ENCODE measurements at places on chromosomes 6 and 20.

DNA sequence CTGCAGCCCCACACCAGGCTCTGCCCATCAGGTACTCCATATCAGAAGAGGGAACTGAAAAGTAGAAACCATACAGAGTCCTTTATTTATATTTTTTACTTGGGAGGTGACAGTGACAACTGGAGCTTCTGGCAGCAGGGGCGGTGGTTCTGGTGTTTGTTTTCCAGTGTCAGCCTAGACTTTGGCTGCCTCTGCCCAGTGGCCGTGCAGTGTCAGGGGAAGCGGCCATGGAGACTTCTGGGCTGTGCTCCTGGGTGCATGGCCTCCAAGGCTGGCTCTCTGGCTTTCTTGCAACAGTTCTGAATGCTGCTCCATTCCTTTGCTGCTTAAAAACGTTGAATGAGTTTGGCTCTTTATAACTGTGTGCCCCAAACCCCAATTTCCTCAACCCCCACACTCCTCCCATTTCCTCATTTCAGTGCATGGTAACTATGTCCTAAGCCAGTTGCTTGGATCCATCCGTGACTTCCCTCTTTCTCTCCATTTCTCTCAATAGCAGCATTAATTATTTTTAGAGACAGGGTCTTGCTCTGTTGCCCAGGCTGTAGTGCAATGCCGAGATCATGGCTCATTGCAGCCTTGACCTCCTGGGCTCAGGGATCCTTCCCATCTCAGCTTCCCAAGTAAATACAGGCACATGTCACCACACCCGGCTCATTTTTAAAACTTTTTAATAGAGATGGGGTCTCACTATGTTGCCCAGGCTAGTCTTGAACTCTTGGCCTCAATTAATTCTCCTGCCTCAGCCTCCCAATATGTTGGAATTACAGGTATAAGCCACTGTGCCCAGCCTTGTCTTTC is 141.1 kb upstream of the SGK1 start:
- DNase-seq, result no peak

DNA sequence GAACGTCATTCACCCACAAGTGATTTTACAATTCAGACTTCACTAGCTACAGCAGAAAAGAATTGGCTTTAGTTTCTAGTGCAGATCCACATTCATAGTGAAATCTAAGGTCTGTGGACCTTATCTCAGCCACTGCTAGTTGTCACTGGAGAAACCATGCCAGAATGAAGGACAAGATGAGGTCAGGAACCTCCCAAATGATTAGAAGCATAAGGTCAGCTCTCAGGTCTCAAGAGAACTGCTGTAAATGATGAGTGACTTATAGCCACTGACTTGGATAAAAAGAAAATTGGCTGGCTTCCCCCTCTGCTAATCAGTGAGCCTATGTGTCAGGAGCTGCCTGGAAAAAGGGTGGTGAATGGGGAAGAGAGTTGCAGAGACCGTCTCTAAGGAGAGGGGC is 265.3 kb upstream of the BMP2 start:
- DNase-seq, result no peak

- no peak for DNase-seq
Measured at GRCh38 chr20:57770852-57771720, 61.3 kb upstream of the PMEPA1 start.

DNA sequence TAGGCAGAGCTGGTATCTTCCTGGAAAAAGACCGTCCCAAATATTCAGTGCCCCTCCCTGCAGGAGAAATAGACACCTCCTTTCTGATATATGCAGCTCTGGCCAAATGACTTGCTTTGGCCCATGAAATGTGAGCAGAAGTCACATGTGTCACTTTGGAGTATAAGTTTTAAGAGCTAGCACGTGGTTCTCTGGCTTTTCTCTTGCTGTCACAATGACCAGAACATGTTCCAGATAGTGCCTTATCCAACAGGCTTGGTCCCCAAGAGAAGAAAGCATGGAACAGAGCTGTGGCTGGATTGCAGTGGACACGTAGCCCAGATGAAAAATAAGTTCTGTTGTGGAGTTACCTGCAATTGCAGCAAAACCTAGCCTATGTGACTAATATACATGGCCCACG is 40.4 kb downstream of the UNC5CL start:
- no peak for DNase-seq

GRCh38 chr6:24431045-24431451 is 28.3 kb downstream of the MRS2 start:
- peak; percentile 6 for DNase-seq

DNA sequence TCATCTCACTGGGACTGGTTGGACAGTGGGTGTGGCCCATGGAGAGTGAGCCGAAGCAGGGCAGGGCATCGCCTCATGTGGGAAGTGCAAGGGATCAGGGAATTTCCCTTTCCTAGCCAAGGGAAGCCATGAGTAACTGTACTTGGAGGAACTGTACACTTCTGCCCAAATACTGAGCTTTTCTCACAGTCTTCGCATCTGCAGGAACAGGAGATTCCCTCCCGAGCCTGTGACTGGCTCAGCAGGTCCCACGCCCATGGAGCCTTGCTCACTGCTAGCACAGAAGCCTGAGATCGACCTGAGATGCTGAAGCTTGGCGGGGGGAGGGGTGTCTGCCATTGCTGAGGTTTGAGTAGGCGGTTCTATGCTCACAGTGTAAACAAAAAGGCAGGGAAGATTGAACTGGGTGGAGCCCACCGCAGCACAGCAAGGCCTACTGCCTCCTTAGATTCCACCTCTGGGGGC is 10.4 kb upstream of the CALHM5 start:
- DNase-seq, result no peak

DNA sequence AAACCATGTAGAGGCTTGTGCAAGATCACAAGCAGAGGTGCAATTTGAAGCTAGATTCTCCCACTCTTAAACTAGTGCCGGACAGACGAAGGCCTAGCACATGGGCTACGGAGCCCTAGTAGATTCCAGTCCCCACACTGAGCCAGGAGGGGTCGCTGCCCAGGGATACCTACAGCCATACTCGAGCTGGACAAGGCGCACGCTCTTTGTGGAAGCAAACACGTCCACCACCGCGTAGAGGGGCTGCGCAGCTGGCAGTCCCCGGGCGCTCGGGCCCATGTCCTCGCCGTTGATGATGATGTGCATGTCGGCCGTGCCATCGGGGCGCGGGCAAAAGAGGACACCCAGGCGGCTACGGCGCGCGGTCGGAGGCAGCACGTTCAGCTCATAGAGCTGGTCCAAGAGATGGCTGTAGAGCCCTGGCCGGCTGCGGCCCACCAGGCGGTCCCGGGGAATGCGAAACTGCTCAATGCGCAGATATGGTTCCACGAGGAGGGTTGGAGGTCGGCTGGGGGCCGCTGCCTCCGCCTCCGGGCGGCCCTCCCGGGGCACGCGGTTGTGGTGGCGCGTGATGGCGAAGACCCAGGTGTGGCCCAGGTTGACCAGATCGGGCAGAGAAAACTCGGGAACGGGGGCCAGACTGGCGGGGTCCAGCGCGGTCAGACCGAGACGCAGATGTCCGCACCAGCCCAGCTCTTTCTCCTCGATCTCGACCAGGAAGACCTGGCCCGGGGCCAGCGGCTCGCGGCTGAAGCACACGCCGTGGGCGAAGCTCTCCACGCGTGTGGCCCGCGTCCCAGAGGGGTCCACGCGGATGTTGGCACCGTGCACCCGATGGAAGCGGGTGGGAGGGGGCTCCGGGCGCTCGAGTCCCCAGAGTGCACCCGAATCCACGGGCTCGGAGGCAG is 677 bp downstream of the NEURL2 start:
- DNase-seq, result peak; percentile 40

GRCh38 chr6:78999737-79000136 is 78.3 kb downstream of the PHIP start:
- DNase-seq, result no peak

- no peak for DNase-seq
Measured at GRCh38 chr20:44455126-44455525, 20.5 kb upstream of the TTPAL start.

- DNase-seq, result no peak
Measured at GRCh38 chr6:170092826-170093225, 198.1 kb downstream of the DLL1 start.

GRCh38 chr20:24185791-24186190 is 197.2 kb upstream of the GGTLC1 start:
- no peak for DNase-seq

- DNase-seq, result no peak
Measured at GRCh38 chr6:124881898-124882578, 80.2 kb upstream of the RNF217 start.

DNA sequence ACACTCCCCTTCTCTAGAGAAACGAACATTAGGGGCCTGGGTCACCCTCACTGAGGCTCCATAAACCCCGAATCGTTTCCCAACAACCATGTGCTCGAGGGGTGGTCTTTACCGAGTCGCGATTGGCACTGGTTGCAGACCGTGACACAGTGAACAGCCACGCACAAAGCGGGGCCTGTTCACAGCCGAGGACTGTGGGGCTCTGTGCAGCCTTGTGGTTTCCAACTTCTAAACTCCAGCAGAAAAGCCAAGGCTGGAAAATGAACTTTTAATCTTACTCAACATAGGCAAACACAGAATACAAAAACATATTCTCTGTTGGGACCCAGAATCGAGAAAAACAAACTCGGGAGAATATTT is 19.0 kb downstream of the RRBP1 start:
- no peak for DNase-seq

DNA sequence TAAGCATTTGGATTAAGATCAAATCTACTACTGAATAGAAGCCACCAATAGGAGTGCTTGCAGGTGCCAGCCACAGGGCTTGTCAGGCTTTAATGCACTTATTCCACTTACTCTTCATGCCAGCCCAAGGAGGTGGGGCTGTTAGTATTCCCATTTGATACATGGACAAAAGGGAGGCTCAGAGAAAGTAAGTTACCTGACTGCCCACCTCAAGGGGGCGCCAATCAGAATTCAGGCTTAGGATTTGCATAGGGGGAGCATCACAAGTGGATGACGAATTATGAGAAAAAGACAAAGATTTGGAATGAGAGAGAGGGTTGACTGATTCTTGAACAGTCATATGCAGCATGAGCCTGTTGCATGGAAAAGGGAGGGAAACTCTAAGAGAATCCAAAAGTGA is 188.4 kb upstream of the TSHZ2 start:
- no peak for DNase-seq

DNA sequence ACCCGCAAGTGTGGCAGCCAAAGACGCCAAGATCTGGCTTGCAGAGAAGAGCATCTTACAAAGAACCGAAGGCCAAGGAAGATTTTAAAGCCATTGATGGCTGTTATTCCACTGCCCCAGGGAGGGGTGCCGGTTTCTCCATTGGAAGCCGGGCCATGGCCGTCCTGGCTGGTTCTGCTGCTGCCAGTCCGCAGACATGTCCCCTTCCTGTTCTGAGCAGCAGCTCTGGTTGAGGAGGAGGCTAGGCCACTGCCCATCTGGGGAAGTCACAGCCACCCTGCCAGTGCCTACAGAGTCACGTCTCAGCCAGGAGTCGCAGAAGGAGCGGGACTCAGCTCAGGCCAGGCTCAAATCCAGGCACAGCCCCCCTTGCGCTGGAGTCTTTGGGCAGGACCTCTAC is 42.6 kb upstream of the MRGBP start:
- DNase-seq, result no peak

- peak; percentile 11 for DNase-seq
Measured at GRCh38 chr20:2172305-2173175, 70.9 kb downstream of the STK35 start.

DNA sequence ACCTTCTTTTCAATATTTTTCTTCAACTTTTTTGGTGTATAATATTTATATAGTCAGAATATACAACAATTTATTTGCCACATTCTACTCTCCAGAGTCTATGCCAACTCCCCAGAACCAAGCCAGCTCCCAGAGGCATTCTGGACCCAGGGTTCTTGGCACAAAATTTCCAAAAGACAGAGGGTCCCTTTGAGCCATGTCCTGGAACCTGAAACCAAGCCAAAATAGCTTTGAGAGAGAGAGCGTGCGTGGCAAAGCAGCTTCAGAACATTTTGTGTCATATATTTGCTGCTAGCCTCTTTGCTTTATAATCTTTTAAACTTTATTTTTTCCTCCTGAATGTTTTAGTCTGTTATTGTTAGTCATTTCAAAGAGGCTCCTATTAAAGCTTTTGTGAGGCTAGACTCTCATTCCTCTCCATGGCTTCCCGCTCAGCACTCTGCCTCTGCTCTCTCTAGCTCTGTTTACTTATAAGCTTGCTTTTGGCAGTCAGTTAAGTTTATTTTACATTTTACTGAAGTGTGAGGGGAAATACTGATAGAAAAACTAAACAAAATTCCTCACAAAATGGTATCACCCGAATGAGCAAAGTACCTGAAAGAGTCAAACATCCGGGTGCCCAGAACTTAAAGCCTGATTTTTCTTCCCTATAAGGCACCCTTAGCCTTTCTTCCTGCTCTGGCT is 605.1 kb upstream of the ID4 start:
- no peak for DNase-seq

GRCh38 chr6:23547851-23548250 is 578.2 kb upstream of the NRSN1 start:
- no peak for DNase-seq

GRCh38 chr6:163383912-163384311 is 30.6 kb upstream of the QKI start:
- no peak for DNase-seq

GRCh38 chr6:2245877-2246863 is 765 bp upstream of the GMDS start:
- no peak for DNase-seq

DNA sequence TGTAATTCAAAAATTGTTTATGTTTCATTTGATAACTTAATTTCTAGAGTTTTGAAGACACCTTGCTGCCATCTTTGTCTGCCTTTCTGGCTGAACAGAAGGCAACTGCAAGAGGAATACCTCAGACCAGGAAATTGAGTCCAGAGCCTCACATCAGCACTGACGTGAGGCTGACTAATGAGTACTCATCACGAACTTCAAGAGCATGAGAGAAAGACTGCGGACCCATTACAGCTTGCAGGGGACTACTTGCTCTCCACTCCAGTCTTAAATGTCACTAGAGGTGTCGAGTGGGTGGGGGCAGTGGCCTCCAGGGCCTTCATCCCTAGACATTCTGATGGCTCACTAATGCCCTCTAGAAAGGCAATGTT is 109.5 kb upstream of the SSTR4 start:
- DNase-seq, result no peak

DNA sequence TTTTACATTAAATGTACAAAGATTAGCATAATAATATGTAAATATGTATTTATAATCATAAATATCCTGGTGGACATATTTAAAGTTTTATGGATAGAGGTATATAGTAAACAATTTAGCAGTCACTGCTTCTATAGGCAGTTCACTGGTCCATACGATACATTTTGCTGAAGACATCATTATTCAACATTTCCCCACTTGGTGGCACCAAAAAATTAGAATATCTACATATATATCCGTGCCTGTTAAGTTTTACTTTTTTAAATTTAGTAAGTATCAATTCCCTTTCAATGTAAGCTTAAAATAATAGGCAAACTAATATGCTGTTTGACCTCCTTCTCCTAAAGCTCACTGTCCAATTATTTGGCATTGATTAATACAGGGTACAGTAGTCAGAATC is 64.2 kb downstream of the LMBRD1 start:
- DNase-seq, result no peak

DNA sequence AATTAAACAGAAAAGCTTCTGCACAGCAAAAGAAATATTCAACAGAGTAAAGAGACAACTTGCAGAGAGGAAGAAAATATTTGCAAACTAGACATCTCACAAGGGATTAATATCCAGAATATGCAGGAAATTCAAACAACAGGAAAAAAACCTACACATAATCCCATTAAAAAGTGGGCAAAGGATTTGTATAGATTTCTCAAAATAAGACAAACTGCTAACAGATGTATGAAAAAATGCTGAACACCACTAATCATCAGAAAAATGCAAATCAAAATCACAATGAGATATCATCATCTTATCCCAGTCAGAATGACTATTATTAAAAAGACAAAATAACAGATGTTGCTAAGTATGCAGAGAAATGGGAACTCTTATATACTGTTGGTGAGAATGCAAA is 129.6 kb downstream of the SYNDIG1 start:
- DNase-seq, result peak; percentile 20
